ENCODE measurements at places on chromosomes 5 and 9. TPM values are rescaled to one million over a fixed set of nuclear protein-coding genes. Genes with fewer than 3 reads are reported as not detected.

Gene TMOD1
- total RNA-seq: 99.6 TPM

Gene ARHGEF39
- total RNA-seq: 2.2 TPM

Gene FOXD4L6
- total RNA-seq: not detected

DNA sequence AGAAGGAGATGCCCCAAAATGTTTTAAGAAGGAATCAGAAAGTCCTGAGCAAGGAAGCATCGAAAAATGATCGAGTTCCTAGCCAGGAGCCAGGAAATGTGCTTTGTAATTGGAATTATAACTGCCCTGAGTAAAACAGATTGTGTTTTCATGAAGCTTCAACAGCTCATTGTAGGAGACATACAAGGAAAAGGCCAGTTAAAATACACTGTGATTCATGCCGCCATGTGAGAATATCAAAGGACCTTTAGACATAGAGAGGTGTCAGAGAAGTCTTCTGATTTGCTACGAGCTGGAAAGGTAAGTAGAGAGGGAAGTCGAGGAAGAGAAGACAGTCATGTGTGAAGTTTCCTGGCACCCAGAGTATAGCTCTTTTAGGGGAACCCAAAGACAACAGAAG is 60.9 kb downstream of the NR3C1 start:
- no peak for ATAC-seq

DNA sequence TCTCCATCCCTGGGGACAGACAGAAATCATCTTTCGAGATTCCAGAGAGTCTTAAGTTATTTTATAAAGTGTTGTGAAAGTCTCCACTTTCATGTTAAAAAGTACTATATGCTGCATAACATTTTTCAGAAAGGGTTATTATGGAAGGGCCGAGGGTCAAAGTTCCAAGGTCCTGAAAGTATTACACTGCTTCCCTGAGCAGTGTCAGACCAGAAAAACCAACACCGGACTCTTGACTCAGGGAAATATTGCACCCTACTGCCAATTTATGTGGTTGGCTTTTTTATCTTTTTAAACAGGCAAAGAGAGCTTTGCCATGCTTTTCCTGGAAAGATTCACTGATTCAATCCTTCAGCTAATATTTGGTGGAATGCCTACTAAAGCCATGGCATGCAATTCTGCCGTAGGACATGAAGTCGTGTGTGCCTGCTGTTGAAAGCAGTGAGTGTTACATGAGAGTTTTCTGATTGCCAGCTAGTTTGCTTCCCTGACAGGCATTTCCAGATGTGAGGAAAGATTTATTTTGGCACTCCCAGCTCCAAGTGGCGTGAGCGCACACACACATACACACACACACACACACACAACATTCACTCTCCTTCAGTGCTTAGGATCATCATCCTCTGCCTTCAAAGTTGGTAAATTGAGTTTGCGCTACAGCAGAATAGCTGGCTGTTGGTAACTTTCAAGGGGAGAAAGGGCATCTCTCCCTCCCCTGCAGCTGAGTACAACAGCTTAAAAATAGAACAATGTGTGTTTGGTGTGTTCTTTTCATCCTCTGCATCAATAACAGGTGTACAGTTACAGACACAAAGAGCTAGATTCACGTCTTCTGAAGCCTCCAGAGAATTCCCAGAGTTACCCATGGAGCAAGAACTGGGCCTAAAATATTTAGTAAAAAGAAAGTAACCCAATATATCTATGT is 45.6 kb downstream of the SLC1A3 start:
- ATAC-seq: no peak

DNA sequence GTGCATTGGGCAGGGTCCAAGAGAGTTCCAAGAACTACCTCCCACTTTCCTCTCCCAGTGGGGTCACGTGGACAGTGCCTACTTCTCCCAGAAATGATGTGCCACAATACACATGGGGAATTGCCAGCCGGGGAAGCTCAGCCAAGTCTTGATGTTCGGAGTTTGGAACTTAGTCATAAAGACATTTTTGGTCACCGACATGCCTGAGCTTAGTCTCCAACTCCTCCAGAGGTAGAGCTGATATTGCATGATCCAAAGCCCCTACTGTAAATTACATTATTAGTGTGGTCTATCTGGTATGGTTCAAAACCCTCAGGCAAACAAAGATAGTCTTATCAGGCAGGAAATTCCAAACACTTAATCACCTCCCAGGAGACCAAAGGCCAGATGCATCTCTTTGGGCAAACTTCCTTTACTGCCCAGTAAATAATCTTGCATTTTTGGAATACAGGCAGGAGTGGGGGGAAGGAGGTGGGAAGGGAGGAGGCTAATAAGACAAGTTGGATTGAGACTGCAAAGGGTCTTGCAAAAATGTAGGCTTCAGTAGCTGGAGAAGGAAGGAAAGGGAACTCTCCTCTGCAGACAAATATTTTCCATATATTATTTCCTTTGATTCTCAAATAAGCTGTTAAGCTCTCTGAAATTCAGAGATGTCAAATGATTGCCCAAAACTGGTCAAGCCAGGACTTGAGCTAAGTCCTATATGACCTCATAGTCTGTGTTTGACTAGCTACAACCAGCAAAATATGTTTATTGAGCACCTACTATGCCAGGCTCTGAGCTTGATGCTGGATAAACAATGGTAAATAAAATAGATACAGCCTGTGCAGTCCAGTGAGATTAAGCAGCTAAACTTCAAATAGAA is 99.4 kb downstream of the DRD1 start:
- ATAC-seq: no peak

DNA sequence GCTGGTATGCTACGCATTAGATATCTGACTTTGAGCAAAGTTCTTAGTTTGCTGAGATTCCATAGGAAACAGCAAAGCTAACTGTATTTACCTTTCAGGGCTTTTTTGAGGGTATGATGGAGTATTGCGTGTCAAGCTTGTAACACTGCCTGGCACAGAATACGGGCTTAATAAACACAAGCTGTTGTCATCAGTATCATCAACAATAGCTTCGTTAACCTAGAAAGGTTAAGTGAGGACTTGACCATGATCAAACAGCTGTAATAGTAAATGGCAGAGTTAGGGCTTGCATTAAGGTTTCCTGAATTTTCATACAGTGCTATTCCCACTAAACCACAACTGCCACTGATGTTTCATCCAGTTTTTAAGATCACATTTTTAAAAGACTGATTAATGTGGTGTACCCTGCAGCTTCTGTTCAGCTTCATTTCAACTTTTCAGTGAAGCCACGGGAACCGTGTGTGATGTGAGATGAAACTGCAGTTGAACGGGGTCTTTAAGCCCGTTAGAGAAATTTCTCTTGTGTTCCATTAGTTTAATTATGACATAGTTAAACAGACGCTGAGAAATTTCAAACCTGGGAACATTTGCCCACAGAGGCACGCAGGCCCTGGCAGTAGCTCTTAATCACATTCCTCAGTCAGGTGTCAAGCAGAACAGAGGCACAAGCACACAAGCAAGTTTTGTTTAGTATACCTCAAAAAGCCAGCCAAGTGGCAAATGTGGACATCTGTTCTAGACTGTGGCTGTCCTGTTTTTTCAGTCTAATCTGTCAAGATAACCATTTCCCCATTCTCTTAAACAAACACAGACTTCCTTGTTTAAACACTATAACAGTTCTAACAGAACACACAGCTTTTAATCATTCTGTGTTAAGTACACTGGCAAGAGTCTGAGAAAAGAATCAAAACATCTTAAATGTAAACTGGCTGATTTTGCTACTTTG is 147.1 kb downstream of the ZNF608 start:
- peak; percentile 61 for ATAC-seq

DNA sequence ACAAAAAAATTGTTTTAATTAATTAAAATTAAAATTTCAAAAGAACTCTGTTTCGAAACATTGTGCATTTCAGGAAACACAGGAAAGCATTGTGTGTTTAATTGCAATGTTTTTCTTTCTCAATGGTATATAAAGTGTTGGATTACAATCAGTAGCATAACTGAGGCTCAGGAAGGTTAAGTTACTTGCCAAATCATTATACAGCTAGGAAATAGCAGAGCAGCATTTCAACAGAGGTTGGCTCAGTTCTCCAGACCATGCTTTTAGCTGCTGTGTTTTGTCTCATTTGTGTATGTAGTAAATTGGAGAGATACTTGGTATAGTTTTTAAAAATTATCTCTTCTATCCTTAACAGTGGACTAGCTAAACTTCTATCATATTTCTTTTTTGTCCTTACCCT is 30.0 kb upstream of the CAMLG start:
- ATAC-seq: no peak

GRCh38 chr9:14315875-14316601 is 2.1 kb upstream of the NFIB start:
- peak; percentile 1 for ATAC-seq

DNA sequence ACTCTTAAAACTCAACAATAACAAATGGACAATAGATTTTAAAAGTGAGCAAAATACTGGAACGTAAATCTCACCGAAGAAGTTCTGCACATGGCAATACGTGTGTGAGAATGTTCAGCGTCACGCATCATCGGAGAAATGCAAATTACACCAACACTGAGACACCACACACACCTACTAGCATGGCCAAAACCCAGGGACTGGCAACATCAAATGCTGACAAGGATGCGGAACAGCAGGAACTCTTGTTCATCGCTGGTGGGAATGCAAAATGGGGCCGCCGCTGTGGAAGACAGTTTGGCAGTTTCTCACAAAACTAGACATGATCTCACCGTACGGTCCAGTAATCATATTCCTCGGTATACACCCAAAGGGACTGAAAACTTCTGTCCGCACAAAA is 21.6 kb upstream of the CLPTM1L start:
- ATAC-seq: no peak

- no peak for ATAC-seq
These were observed 16.9 kb downstream of the FREM1 start for GRCh38 chr9:14893280-14893679.

- ATAC-seq: no peak
These were observed at the start of gene PCDHA2 for GRCh38 chr5:140794595-140795258. Gene PCDHA2, plus strand, starts transcription at chr5:140794852.

DNA sequence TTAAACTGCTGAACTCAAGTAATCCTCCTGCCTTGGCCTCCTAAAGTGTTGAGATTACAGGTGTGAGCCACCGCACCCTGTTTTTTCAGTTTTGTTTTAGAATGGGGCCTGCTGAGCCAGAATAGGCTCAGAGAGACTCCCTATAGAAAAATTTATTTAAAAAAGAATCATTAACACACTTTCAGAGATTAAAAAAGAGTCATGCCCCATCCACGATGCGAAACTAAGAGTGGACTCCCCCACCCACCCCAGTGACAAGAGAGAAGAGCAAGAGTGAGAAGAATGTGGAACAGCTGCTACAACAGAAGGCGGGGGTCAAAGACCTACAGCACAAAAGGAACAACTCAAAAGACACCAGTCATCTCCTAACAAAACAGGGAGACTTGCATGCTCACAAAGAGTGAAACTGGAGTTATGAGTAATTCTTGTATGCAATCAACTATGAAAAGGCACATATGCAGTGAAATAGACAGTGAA is 47.2 kb downstream of the GLDC start:
- ATAC-seq: no peak

DNA sequence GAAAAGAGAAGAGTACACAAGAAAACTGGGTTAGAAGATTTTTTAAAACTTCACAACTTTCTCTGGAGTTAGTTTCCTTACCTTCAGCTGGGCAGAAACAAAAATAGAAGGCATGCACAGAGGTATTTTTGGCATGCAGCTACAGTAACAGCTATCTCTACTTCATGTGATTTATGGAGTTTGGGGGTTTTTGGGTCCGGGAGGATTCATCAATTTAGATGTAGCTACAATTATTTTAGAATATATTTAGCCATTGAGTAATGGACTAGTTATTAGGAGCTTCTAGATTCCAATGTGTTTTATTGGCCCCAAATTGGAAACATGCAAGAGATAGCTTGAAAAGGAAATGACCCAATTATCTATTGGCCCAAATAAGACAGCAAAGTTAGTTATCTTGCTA is 91.6 kb upstream of the TNFAIP8 start:
- ATAC-seq: no peak

GRCh38 chr5:15807871-15808270 is 307.9 kb downstream of the FBXL7 start:
- no peak for ATAC-seq

GRCh38 chr5:1762121-1762882 is 37.3 kb downstream of the MRPL36 start:
- ATAC-seq: no peak

DNA sequence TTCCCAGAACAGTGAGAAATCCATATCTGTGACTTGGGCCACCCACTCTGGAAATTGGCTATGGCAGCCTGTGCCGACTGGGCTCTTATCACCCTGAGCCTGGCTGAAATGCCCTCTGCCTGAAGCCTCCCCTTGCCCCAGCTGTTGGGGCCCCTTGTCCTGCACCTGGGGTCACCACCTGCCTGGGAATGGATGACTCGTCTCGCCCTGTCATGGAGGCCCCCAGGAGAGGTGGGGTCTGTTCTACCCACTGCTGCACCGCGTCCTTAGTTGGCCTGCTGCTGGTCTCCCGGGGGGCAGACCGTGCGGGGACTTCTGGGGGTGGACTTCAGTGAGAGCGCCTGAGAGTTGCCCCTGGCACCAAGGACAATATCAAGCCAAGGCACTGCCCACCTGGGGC is 46.6 kb upstream of the COL5A1 start:
- ATAC-seq: no peak

GRCh38 chr5:40734986-40735385 is 20.8 kb downstream of the TTC33 start:
- ATAC-seq: no peak

- no peak for ATAC-seq
These were observed 38.5 kb downstream of the CERT1 start for GRCh38 chr5:75472973-75473372.

DNA sequence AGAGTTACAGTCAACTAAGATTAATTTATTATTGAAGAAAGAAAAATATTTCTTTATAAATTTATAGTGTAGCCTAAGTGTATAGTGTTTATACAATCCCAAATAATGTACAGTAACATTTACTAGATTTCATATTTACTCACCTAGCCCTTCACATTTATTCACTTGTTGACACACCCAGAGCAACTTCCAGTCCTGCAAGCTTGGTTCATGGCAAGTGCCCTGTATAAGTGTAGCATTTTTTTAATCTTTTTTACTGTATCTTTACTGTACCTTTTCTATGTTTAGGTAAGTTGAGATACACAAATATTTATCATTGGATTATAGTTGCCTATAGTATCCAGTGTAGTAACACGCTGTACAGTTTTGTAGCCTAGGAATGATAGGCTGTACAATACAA is 119.9 kb downstream of the SPATA31D1 start:
- ATAC-seq: no peak

DNA sequence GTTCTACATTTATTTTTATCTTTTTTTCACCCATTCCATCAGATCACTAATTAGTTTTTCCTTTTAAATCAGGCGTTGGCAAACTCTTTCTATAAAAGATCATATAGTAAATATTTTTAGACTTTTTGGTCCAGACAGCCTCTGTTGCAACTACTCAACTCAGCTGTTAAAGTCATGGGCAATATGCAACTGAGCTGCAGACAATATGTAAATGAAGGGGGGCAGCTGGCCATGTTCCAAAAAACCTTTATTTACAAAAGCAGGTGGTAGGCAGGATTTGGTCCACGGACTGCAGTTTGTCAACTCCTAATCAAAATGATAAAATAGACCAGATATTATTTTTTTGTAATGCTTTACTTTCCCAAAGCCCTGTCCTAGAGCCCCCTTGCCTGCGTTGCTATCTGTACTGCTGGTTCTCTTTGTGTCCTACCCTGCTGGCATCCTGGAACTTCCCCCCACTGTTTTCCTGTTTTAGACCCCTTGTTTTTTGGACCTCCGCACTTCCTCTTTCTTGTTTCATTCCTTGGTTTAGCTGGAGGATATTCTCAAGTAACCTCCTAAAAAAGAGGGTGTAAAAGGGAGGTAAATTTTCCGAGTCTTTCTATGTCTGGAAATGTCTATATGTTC is 24.7 kb upstream of the TNFSF8 start:
- ATAC-seq: no peak

GRCh38 chr5:80931411-80931810 is 28.8 kb upstream of the RASGRF2 start:
- no peak for ATAC-seq
